ENCODE measurements at places on chromosomes 1 and 21.

DNA sequence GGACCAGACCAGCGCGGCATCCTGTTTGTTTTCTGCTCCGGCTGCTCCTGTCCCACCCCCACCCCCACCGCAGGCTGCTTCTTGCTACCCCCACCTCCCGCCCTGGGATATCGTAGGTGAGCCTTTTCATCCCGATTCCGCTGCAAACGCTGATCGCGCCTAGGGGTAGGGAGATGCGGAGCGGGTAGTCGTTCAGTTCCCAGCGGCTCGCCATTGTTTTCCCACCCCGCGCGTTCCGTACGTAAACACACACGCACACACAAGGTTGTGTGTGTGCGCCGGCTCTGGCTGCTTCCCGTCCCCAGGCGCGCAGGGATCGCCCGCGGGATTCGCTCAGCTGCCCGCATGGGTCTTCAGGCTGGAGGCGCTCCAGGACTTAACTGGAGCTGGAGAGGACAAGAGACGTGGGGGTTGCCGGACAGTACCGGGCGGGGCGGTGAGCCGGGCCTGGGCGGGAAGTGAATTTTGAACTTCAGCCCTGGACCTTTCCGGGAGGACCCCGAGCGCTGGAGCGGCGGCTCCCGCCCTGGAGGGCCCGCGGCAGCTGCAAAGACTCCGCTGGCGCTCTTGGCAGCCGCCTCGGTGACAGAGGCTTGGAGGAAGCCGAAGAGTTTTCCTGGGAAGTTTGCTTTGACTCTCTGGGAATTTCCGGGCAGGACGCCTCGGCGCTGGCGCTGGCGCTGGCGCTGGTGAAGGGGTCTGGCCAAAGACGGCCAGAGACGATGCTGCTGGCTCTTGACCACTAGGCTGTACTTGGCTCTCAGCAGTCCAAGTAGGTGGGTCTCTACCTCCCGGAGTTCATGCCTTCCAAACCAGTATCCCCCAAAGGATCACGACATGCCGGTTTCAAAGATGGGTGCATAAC, 1.6 kb downstream of the SOX13 start:
- DNase-seq: peak; percentile 53

DNA sequence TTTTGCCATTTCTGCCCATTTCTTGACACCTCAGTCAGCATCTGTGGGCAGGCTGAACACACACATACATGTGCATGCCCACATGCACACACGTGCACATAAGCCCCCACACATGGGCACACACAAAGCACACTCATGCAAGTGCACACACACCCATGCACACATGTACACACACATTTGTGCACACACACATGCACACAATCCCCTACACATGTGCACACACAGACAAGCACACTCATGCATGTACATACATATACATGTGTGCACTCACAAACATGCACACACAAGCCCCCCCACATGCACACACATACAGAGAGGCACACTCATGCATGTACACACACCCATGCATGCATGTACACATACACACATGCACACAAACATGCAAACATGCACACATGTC, 83.5 kb upstream of the ACTRT2 start:
- DNase-seq: no peak

- no peak for DNase-seq
Measured at GRCh38 chr1:65942476-65942875, 149.8 kb downstream of the PDE4B start.

DNA sequence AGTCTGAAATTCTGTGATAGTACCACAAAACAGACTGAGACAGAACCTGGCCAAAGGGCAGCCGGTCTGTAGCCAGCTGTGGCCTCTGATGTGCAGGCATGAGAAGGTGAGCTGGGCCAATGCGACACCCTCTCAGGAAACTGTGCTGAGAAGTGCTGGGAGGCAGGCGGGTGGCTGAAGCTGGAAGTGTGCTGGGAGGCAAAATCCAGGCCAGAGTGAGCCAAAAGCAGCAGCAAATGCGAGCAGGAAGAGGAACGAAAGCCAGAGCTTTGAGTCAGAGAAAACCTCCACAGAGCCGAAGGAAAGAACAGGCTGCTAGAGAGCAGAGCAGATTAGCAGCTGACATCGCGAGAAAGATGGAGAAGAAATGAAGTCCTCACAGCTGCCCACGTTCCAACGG, 10.2 kb upstream of the ATP13A2 start:
- DNase-seq: no peak

GRCh38 chr1:166169182-166169581, 2.4 kb upstream of the FAM78B start:
- no peak for DNase-seq

- no peak for DNase-seq
Measured at GRCh38 chr1:183087001-183087400, 63.8 kb downstream of the LAMC1 start.

All from NCI-H1092 (cell line).